ENCODE measurements at places on chromosomes 4 and X.
A peak's percentile ranks its signal among the peaks of the same experiment; 100 is the strongest.

DNA sequence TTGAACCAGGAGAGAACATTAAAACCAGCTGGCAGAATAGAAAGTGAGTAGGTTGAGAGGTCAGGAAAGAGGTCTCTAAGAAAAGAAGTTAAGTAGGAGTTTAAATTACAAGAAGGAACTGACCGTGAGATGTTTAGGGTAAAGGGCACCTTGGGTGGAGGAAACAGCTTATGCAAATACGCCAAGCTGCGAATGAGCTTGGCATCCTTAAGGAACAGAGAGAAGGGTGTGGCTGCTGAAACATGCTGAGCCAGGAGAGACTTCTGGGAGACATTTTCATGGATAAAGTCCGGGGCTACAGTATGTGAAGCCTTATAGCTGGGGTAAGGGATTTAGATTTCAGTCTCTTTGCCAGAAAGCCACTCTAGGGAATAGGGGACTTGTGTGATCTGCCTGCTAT is 249.1 kb downstream of the KCNIP4 start:
- DNase-seq: no peak

DNA sequence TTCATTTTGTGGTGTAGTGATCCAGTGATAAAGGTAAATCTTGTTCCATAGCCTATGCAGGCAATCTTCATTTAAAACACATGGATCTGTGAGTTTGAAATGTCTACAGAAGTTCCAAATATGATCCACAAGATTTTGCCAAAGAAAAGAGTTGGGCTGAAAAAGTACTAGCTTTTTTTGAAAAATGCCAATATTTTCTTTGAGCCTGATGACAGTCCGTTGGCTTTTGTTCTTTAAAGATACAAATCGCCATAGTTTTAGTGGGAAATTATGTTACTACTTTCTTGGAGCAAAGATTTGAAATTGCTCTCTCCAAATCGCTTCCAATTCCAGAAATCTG is 71.5 kb downstream of the HPGD start:
- no peak for DNase-seq

- DNase-seq: no peak
Observed at GRCh38 chrX:153876112-153876491, 9.9 kb downstream of the L1CAM start.

- DNase-seq: no peak
Observed at GRCh38 chrX:56784666-56785065, 55.6 kb downstream of the NBDY start.

- DNase-seq: peak; percentile 6
Observed at GRCh38 chrX:151396042-151396824, 773 bp upstream of the VMA21 start.

GRCh38 chr4:138871555-138871875 is 144.1 kb upstream of the NOCT start:
- DNase-seq: no peak

- no peak for DNase-seq
Observed at GRCh38 chr4:90543419-90544170, 416.4 kb downstream of the CCSER1 start.

- DNase-seq: no peak
Observed at GRCh38 chrX:118802857-118803256, 20.8 kb upstream of the ZCCHC12 start.

DNA sequence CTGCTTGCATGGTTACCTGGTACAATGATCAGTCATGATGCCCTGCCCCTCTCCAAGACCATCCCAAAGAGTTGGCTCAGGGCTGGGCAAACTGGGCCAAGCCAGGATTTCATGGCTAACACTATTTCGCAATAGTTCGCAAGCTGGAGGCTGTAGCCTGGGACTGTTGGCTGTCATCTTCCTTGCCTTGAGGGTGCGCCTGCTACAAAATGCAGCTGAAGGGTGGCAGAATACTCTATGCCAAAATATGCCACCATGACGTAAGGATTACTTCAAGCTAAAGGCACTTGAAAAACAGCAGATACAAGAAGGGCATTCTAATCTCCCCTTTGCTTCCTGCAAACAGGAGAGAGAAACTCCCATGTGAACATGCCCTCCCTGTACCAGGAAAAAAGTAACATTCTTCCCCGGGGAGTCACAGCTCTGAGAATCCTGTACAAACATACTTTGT is 21.0 kb downstream of the SAT1 start:
- DNase-seq: no peak

DNA sequence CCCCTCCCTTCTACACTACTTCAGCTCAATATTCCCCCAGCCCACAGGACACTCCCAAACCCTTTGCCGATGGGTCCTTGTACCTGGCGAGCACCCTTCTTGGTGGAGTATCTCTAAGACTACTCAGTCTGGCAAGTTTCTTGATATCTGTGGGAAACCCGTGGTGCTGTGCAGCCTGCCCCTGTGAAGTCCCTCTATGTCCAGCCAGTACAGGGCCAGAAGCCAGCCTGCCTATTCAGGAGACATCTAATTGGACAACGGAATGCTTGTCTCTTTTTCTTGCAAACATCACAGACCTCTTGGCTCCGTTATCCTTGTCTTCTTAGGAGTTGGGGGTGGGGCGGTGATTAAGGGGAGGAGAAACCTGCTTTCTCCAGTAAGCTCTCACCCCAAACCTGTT is 3.7 kb upstream of the IGFBP7 start:
- no peak for DNase-seq

DNA sequence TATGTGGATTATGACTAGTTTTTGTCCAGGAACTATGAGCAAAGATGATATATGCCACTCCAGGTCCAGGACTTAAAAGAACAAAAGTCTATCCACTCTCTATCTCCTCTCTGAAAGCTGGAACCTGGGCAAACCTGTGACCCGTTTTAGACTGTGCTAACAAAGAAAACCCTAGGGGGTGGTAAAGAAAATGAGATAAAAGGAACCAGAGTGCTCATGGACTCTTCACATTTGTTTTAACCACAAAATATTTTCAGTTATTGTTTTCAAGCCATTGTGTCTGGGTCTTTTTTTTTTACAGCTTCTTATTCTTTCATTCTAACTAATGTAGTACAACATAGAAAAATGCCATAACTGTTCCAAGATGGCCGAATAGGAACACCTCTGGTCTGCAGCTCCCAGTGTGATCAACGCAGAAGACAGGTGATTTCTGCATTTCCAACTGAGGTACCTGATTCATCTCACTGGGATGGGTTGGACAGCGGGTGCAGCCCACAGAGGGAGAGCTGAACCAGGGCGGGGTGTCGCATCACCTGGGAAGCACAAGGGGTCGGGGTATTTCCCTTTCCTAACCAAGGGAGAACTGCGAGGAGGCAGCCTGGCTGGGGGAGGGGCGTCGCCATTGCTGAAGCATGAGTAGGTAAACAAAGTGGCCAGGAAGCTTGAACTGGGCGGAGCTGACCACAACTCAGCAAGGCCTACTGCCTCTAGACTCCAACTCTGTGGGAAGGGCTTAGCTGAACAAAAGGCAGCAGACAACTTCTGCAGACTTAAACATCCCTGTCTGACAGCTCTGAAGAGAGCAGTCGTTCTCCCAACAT is 45.1 kb downstream of the CHM start:
- DNase-seq: no peak

DNA sequence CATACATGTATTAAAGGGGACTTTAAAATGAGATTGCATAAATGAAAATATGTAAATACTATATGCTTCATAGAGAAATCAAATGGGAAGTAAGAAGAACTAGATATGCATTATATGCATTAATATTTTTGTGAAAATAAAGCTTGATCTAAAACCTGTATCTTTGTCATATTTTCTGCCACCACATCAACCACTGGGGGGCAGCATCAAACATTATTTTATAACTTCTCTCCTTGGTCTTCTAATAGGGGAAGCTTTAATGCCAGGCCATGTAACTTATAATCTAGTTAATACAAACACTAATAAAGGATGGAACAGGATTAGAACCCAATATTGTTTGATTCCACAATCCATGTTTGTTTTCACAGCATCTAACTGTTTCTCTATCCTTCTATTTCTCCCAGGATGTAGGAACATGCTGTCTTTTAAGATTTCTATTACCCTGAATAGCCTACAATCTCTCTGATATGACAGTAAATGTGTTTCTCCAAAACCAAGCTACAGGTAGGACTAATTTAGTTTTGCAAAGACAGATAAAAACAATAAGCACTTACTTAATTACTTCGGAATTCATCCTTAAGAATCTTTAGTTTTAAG is 10.0 kb downstream of the QRFPR start:
- peak; percentile 15 for DNase-seq

- no peak for DNase-seq
Observed at GRCh38 chr4:70715097-70715496, 6.7 kb upstream of the RUFY3 start.

GRCh38 chrX:54921427-54922021 is 900 bp downstream of the TRO start:
- DNase-seq: peak; percentile 16

DNA sequence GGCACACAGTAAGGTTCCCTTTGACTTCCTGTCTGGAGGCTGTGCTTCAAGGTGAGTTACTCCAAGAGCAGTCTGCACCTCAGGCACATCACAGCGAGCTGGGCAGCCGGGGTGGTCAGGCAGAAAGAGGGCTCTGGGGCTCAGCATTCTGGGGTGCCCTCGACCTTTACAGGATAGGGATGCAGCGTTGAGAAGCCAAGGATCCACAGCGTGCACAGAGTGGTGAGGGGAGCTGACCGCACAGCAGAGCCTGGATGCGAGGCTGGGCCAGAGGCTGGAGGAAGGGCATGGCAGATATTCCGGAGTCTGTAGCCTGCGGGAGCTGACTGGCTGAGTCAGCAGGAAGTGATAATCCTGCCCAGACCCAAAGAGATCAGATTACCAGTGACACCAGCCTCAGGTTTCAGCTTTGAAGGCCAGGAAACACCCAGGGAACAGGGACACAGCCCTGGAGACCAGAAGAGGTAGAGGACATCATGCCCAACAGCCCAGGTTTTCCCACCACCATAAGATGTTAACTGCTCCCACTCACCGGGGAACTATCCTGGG is 38.4 kb upstream of the PDLIM3 start:
- DNase-seq: no peak

DNA sequence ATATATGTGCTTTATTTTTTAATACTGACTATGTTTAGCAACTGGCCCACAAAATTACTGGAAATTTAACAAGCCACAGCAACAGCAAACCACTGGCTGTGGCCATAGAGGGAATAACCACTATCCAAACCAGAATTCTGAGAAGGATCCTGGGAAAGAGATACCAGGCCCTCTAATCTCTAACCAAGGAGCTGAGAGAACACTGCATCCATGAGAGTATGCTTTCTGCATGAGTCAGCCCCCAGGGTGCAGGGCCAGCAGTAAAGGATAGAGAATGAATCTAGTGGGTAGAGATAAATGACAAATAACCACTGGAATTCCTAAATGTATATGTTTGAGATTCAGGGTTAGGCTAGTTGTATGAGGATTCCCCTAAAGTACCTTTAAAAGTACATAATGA is 221.8 kb downstream of the KIT start:
- no peak for DNase-seq

DNA sequence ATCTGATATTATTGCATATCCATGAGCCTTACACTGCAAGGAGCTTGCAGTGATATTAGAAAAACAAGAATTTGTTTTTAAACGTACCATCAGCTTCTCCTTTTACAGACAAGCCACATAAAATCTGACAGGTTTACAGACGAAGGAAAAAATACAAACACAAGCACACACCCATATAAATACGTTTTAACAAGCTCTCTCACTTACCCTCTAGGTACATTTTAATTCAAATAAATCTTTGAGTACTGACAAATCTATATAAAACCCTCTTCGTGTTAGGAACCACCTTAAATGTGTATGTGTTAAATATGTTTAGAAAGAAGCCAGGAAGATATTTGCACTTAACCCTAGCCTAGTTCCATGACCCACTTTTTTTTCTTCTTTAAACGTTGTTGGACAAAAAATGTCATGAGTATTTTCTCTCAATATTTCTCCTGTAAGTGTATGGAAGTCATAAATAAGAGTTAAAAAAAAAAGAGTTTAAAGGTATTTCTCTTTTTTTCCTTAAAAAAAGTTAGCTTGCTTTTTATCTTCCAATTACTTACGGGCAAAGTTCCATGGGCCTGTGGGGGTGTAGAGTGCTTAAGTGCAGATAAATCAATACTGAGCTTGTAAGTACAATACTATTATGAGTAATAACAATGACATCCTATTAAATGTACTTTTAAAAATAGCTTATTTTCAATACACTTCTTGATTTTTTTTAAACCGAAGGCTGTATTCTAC is 1.5 kb downstream of the ARAP2 start:
- DNase-seq: no peak

GRCh38 chrX:121298499-121298898 is 251.1 kb downstream of the GLUD2 start:
- no peak for DNase-seq

DNA sequence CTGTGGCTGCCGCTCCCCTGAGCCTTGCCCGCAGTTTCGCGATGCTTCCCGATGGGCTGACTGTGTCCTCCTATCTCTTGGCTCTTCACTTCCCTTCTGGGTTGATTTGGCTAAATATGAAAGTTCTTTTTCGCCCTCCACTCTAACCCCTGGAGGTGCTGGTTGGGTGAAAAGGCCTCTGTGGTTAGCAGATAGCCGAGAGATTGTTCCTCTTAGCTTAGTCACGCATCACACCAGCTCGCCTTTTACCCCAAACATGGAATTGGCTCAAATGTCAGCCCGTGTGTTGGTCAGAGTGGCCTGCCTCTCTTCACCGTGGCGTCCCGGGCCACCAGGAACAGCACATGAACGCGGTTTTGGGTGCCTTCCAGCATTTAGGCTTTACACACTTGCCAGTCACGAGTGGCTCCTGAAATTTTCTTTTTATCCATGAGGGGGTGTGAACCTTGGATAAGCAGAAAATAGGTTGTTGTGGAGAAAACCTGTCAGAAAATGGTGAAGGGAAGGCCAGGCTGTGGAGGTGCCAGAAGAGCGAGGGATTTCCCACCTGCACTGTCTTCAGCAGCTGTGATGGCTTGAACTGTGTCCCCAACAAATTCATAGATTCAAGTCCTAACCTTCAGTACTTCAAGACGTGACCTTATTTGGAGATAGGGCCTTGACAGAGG is 8.9 kb downstream of the CLCN4 start:
- no peak for DNase-seq

GRCh38 chr4:15144967-15145295 is 142.7 kb downstream of the CPEB2 start:
- no peak for DNase-seq

DNA sequence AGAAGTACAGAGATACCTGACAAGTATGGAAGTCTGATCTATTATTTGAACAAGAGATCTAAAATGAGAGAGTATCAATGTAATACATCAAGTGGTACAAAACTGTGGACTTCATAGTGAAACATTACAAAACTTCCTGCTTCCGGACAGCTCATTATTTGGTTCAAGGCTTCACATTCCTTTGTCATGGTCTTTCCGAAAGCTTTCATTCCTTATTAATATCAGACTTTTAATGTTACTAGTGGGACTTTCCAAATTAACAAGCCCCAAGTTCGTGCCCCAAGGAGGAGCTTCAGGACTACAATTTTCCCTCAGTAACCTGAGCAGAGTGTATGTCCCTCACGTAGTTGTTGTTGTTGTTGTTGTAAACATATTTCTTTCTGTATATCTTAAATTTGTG is 1.2 kb downstream of the CHIC2 start:
- no peak for DNase-seq
